Breast epithelium (tissue), 4 donors: ENCODE measurements at places on chromosomes 5 and 9. TPM values are rescaled to one million over a fixed set of nuclear protein-coding genes. Genes with fewer than 3 reads are reported as not detected.

PPP3R2 gene
- total RNA-seq = not detected

SLC6A19 gene
- not detected for total RNA-seq

TOR2A gene
- total RNA-seq = 16.7 TPM

TMEM174 gene
- total RNA-seq = not detected

GRCh38 chr9:76642074-76642473 is 122.2 kb upstream of the PCA3 start:
- DNase-seq = no peak

GRCh38 chr5:53453898-53454718 is 26.3 kb upstream of the FST start:
- no peak for DNase-seq

DNA sequence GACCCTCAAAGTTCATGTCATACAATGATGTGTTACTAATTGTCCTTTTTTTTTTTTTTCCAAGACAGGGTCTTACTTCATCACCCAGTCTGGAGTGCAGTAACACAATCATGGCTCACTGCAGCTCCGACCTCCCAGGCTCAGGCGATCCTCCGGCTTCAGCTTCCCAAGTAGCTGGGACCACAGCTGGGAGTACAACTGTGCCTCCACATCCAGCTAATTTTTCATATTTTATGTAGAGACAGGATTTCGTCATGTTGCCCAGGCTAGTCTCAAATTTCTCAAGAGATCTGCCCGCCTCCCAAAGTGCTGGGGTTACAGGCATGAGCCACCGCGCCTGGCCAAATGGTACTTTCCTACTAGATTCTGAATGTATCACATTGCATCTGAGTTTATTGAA is 49.4 kb upstream of the EBF1 start:
- DNase-seq = no peak

GRCh38 chr5:119290607-119291006 is 65.2 kb upstream of the TNFAIP8 start:
- DNase-seq = no peak

RLN2 gene
- total RNA-seq = not detected

PCDHGA4 gene
- 5.3 TPM for total RNA-seq

LMX1B gene
- total RNA-seq = 0.16 TPM

DNA sequence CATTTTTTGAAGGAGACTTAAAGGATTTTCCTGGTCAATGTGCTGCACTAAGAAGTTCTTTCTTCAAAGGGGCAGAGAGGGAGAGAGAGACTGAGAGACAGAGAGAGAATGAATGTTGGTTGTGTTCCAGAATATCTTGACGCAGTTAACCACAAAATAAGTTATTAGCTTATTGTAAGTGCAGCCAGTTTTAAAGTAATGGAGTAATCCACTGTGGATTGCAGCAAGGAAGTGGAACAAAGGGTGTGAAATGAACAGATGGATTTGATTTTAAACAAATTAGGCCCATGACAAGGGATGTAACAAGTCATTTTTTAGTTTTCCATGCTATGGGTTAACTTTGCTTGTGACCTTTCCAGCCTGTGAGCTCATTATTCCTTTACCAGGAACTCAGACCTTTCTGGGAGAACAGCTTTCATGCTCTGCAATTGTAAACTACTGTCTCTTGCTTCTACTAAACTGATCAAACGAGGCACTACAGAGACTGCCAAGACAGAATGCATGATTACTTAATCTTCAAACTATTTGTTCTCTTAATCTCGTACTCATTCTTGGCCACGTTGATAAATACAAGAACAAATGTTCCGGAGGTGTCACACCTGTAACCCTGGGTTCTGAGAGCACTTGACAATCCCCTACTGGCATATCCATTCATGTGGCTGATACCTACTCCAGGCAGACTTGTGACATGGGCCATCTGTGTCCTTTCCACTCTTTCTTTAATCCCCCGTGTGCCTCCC is 131.1 kb downstream of the TLE1 start:
- DNase-seq = no peak

DNA sequence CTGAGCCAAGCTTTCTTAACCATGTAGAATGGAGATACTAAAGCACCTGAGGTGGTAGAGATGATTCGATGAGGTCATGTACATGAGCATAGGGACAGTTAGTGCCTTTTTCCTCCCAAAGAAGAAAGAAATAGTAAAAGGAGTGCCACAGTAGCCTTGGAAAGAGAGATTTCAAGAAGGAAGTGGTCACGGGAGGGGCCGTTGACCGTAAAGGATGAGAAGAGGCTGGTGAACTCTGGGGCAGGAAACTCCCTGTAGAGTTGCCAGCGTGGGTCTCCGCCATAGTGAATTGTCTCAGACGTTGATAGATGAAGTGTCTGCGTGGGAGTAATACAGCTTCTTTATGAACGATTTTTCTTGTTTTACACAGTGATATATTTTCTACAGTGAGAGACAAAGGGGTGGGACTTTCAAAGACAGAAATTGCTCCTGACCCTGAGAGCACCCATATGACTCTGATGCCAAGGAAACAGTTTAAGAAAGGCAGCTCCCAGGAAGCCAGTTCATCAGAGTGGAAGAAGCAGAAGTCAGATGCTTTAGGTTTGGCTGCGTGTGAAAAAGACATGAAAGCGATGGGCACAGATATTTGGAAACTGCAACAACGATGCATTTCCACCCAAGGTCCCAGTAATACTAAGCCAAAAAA is 41.3 kb downstream of the UGCG start:
- DNase-seq = no peak

DNA sequence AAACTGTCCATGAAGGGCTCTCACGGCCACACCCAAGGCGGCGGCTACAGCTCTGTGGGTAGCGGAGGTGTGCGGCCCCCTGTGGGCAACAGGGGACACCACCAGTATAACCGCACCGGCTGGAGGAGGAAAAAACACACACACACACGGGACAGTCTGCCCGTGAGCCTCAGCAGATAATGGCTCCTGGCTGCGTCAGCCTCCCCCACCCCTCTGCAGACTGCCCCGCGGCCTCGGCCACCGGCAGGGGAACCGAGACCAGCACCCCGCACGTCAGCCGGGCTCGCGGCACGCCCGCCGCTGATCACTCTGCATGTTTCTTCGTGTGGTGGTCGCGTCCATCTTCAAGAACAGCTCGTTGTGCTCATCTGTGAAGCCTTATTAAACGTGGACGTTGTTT is 41.5 kb downstream of the TENT4A start:
- no peak for DNase-seq

- DNase-seq = no peak
Measured at GRCh38 chr9:72728031-72728770, 206.8 kb downstream of the TMC1 start.

GRCh38 chr9:27634879-27635278 is 61.6 kb upstream of the C9orf72 start:
- no peak for DNase-seq

DNA sequence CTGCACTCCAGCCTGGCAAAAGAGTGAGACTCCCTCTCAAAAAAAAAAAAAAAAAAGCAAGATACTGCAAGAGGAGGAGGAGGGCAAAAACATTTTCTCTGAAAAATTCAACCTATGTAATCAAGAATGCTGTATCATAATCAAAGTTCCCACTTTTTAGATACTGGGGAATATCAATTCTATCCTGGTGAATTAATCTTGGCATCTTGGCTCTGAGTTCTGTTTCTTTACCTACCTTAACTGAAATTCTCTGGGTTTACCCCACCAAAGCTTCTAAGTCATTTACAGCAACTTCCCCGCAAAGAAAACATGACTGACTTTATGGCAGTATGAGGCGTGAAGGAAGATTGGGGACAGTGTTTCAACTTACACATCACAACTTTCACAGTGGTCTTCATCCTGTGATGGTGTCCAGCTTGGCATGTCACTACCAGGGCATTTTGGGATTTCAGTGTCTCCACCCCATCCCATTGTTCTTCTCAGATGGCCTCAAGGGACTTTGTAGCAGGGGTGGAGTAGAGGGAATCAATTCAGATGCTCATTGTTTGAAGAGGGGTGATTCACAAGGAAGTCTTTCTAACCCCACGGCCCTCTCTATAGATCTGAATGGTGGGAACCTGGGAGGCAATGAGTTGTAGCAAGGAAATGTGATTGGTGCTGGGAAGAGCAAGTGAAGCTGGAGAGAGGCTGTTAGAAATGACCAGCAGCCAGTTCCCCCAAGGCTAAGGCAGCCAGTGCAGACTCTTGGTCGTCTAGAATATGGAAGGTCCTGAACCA is 130.5 kb downstream of the SCAMP1 start:
- no peak for DNase-seq

- DNase-seq = no peak
Measured at GRCh38 chr5:147290261-147290660, 55.4 kb downstream of the STK32A start.

GRCh38 chr9:70962761-70963440 is 158.5 kb downstream of the TRPM3 start:
- DNase-seq = no peak

- no peak for DNase-seq
Measured at GRCh38 chr9:137982200-137982599, 104.6 kb downstream of the CACNA1B start.

- no peak for DNase-seq
Measured at GRCh38 chr5:136516637-136517036, 151.3 kb upstream of the TRPC7 start.

ZNF474 gene
- 0.48 TPM for total RNA-seq

- no peak for DNase-seq
Measured at GRCh38 chr5:14588145-14588544, 6.6 kb downstream of the OTULINL start.

DNA sequence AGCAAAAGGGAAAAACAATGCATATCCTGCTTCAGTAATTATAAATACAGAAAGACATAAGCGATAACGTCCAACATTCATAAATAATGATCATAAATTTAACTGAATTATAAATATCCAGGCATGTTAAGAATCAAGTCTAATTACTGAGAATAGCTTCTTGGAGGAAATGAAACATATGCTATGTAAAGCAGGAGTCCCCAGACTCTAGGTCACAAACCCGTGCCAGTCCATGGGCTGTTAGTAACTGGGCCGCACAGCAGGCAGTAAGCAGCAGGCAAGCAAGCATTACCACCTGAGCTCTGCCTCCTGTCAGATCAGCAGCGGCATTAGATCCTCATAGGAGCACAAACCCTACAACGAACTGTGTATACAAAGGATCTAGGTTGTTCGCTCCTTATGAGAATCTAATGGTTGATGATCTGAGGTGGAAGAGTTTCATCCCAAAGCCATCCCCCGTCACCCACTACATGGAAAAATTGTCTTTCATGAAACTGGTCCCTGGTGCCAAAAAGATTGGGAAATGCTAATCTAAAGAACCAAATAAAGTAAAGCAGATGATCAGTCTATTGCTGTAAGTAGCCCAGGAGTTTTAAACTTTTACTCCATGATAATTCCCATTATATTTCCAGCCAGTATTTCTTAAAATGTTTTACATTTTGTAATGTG is 50.4 kb downstream of the CERT1 start:
- DNase-seq = no peak

ECSCR gene
- 39.3 TPM for total RNA-seq

GRCh38 chr5:38830521-38831051 is 15.2 kb upstream of the OSMR start:
- no peak for DNase-seq

DNA sequence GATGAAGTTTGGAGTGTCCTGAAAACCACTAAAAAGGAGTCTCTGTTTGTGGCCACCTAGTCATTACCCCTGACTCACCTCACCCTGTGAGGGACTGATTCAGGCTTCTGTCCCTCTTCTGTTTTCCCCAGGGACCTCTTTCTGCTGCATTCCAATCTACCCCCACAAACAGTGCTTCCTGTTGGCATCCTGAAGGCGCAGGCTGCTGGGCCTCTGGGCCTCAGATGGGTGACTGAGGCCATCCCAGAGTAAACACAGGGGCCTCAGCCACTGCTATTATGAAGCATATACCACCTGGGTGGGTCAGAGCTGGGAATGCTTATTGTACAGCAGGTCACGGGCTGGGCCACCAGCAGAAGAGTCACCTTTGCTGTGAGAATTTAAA is 20.0 kb downstream of the MORN5 start:
- DNase-seq = no peak

DDX4 gene
- not detected for total RNA-seq

DNA sequence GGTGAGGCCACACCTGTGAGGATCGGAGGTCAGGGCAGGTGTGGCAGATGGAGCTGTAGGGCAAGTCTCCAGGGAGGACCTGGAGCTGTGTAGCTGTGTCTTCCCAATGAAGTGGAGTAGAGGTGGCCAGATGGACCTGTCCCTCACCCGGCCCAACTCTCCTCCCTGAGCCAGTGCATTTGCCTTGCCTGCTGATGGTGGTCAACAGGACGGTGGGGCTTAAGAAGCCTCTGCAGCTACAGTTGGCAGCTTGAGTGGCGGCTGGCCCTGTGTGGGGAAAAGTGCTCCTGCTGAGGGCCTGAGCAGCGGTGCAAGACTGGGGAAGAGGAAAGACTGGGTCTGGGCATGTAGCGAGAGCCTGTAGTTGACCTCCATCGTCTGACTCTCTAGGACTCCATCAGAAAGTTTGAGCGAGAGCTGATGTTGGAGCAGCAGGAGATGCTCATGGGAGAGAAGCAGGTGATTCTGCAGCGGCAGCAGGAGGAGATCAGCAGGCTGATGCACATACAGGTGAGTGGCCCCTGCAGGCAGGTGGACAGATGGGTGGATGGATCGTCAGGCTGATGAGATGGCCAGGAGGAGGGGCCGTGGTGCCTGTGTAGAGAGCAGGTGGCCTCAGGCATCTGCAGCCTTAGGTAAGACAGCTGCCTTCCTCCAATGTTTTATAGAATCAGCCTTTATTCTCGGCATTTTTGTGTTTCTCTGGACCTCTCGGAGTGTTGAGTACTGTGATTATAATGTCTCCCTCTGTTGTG is 24.9 kb downstream of the PITX1 start:
- DNase-seq = peak; percentile 28

DNA sequence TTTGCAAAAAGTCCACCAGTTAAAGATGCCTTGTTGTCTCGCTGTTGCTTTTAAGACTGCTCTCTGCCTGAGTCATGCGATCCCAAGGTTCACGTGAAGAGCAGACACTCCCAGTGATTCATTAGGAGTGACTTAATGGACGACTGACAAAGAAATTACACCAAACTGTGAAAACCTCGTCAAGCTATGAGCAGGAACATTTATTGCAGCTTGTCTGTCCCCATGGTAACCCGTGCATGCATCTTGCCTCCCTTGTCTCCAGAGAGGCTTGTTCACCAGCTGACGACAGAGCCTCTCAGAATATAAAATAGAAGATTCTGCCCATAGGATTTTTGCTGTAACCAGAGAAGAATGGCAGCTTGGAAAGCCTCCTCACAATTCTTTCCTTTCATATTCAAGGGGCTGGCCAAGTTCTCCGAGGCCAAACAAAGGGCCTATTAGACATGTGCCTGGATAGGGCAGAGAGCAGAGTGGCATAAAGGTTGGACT is 352.7 kb downstream of the SPOCK1 start:
- no peak for DNase-seq

GRCh38 chr5:41763081-41763480 is 107.1 kb downstream of the OXCT1 start:
- DNase-seq = no peak
